ENCODE measurements at places on chromosomes 11 and 22.

- no peak for DNase-seq
These were observed 28.0 kb downstream of the TPST2 start for GRCh38 chr22:26561756-26562417.

DNA sequence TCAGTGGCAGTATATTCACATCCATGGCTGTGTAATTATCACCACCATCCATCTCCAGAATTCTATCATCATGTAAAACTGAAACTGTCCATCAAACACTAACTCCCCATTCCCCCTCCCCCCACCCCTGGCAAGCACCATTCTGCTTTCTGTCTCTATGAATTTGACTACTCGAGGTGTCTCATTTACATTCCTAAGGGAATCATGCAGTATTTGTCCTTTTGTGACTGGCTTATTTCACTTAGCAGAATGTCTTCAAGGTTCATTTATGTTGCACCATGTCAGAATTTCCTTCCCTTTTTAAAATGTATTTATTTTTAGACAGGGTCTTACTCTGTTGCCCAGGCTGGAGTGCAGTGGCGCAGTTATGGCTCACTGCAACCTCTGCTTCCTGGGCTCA lies 20.3 kb downstream of the DERL3 start:
- DNase-seq = no peak

GRCh38 chr11:20457934-20458680 lies 70.6 kb downstream of the PRMT3 start:
- peak; percentile 26 for DNase-seq

- DNase-seq = no peak
These were observed 13.0 kb downstream of the TUB start for GRCh38 chr11:8093931-8094575.
